ENCODE measurements at places on chromosomes 2 and 18.

- no peak for DNase-seq
Measured at GRCh38 chr2:238428866-238429265, 2.1 kb downstream of the ASB1 start.

DNA sequence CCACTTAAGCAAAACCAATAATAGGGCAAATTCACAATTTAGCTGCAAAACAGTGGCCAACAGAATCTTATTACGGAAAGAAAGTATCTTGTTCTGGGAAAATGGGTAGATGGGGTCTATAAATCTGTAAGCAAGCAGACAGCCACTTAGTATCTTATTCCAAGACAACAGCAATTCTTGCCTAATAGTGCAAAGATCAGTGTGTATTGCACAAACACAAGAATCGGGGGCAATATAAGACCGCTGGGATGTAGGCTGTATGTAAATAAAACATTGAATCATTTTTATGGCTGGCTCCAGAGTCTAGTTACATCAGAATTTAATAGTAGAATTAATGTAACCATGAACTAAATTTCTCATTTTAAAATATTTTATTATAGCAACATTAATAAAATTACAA, 85.6 kb downstream of the FBXO15 start:
- no peak for DNase-seq

GRCh38 chr2:215746887-215747615, 266.3 kb downstream of the MREG start:
- no peak for DNase-seq

GRCh38 chr18:59357928-59358327, 1.1 kb downstream of the LMAN1 start:
- DNase-seq: no peak

DNA sequence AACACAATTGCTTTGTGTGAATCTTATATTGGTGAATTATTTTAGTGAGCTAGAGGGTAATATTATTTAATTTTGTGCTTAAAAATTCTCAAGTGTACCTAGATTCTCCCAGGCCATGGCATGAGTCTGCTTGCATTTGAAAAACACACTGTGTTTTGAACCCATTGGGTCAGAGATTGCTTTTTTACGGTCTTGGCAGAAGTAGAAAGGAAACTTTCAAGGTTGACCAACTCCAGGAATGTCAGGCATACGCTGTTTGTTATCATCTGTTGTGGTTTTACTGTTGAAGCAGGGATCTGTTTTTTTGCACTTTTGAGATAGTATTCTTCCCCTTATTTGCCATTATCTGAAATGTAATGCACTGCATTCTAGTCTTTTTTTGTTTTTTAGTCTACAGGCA, 377.4 kb downstream of the RPRM start:
- DNase-seq: no peak

- DNase-seq: no peak
Measured at GRCh38 chr2:5689750-5690149, 2.4 kb upstream of the SOX11 start.

DNA sequence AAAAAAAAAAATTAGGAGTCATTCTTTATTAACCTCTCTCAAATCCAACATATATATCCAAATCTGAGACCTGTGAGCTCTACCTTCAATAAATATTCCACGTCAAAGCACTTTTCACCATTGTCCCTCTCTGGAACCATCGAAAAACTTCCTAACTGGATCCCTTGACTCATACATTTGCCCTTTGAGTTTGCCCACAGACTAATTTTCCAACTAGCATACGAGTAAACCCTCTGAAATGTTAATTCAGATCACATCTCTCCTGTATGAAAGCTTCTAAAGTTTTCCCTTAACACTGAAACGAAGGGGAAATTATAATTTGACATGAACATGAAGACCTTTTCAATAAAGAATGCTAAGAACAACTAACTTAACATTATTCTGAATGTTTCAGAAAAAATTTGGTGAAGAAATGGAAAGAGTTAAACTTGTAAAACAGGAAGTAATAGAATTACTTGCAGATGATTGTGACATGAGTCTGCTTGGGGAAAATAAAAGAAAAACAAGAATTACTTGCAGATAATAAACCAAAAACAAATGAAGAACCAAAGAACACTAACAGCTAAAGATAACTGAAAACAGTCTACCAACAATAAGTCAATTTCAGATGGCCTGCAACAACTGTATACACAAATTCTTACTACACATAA, 110.6 kb downstream of the C2orf74 start:
- DNase-seq: no peak

- no peak for DNase-seq
Measured at GRCh38 chr2:66693076-66693965, 258.4 kb downstream of the MEIS1 start.

GRCh38 chr2:235706506-235706905, 212.7 kb downstream of the AGAP1 start:
- DNase-seq: no peak

DNA sequence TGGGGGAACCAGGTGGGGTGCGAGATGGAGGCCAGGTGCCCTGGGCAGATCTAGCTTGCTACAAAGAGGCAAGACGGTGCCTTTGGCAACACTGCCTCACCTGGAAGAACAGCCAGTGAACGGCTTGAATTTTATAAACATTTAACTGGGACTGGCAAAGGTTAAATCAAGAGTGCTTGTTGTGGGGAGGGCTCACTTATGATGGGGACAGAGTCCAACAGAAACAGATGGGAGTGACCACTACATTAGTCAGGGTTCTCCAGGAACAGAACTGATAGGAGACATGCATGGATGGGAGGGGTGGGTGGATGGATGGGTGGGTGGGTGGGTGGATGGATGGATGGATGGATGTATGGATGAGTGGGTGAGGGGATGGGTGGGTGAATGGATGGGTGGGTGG, 19.2 kb downstream of the ODC1 start:
- no peak for DNase-seq

DNA sequence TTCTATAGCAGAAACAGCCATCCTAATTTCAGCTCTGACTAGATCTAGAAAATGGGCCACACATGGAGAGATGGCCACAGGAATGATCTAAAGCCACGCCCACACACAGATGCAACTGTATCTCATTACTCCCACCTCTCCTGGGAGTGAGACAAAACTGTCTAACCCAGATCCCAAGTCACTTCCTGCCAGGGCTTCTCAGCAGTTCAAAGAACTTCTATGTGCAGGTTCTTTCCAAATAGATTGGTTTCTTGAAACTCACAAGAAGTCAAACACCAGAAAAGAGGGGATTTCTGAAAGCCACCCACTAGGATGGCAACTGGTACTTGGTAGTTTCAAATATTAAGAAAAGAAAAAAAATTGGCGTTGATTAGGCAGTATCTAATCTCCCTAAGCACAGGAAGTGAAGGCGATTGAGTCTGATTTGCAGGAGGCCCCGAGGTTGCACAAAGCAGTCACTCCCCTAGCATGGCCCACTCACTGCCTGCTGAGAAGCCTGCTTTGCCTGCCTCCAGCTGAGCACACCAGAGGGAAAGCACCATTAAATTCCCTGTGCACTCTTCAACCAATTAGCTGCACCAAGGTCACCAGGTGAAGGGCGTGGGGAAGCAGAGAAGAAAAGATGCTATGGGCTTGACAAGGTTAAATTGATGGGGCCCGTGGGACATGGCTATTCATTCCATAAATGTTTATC, 51.1 kb downstream of the PAPOLG start:
- no peak for DNase-seq

GRCh38 chr2:10008809-10009176, 34.6 kb upstream of the KLF11 start:
- DNase-seq: no peak

All from stimulated activated CD4-positive, alpha-beta T cell treated with anti-CD3 and anti-CD28 coated beads, Interleukin-15, amount 100 ng/mL, for 1 hour (primary cell).